ENCODE measurements at places on chromosomes 6 and 20. TPM values are rescaled to one million over a fixed set of nuclear protein-coding genes. Genes with fewer than 3 reads are reported as not detected.

GRCh38 chr6:17120019-17120418 lies 18.2 kb downstream of the STMND1 start:
- DNase-seq: no peak

- peak; percentile 90 for DNase-seq
These were observed 13.7 kb upstream of the ZNF831 start for GRCh38 chr20:59149678-59150504.

GRCh38 chr20:19609642-19610223 lies 148.3 kb upstream of the RIN2 start:
- DNase-seq: no peak

DNA sequence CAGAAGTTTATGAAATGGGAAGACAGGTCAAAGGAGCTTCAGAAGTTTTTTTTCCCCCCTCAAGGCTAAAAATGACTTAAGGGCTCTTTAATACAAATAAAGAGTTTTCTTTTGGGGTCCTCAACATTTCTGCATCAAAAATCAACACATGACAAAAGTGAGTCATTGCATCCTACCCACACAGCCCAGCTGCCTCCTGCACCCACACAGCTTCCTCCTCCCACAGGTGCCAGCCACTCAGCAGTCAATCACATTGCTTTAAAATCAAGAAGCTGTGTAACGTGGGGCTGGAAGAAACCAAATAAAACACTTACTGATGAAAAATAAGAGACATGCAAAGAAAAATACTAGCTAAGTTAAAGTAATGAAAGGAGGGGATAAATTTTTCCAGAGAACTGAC lies 68.5 kb downstream of the MAP3K5 start:
- DNase-seq: peak; percentile 64

GRCh38 chr20:4613718-4614620 lies 107.7 kb upstream of the PRND start:
- peak; percentile 85 for DNase-seq

- no peak for DNase-seq
These were observed 47.9 kb downstream of the CEP57L1 start for GRCh38 chr6:109143191-109143590.

DNA sequence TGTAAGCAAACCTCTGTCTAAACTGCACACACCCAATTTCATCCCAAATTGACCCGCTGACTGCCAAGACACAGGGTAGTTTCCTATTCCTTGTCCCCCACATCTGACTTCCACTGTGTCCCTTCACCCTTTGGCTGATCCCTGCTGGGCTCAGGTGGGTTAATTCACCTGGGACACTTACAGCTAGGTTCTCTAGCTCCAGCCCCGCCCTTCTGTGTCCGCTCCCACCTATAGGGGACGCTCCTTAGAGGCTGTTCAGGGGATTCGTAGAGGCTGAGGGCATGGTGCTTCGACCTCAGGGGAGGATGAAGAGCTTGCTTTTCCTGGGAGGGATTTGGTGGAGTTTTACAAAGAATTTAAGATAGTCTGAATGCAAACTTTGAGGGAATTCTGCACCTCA lies 4.0 kb upstream of the CD93 start:
- DNase-seq: no peak

- peak; percentile 44 for DNase-seq
These were observed 168.9 kb upstream of the CENPW start for GRCh38 chr6:126170978-126171382.

GRCh38 chr20:10978713-10979112 lies 304.9 kb upstream of the JAG1 start:
- no peak for DNase-seq

DNA sequence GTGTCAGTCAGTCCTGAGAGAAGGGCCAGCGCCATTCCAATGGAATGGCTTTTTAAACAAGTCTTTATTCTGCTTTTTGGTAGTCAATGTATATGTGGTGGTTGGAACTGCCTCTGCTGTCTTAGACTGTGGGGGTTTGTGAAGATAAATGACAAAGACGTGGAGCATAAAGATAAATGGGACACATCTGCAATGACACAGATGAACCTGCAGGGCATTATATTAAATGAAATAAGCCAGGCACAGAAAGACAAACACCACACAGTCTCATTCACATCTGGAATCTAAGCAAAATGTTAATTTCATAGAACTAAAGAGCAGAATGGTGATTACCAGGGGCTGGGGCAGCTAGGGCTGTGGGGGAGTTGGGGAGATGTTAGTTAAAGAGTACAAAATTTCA lies 912.8 kb upstream of the MAN1A1 start:
- no peak for DNase-seq

DNA sequence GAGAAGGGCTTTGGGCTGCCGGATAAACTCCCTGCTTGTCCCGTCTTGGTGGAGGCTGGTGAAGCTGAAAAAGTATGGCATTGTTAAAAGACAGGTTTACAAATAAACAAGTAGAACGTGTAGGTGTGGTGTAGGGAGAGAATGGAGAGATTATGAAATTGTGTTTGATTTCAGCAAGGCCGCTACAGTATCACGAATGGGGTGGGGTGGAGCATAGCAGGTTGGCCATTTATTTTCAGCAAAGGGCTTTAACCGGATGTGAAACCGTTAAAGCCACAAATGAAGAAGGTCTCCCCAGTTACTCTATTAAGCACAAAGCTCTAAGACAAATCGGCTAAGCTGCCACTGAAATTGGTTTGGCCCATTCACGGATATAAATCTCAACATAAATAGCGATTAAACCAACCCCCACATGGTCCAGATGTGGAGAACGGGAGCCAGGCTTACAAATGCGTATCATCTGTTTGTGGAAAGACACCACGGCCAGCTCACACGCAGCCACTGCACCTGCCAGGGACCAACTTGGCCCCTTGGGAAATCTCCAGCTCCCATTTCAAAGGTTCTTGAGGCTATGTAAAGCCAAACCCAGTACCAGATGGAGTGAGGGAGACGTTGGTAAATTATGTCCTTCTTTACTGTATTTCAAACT lies 94.0 kb downstream of the ZMYND8 start:
- DNase-seq: no peak

- DNase-seq: no peak
These were observed 44.6 kb downstream of the WDR27 start for GRCh38 chr6:169657284-169657610.

DNA sequence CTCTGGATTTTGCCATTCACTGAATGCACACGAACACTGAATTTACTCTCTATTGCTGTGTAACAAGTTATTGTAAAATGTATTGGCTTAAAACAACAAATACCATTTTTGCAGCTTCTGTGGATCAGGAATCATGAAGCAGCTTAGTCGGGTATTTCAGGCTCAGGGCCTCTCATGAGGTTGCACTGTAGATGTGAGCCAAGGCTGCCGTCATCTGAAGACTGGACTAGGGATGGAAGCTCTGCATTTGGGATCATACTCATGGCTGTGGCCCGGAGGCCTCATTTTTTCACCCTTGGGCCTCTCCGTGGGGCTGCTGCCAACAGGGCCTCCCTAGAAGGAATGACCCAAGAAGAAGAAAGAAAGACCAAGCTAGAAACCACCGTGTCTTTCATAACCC lies 492.4 kb upstream of the CDH4 start:
- DNase-seq: no peak

- DNase-seq: no peak
These were observed 52.2 kb downstream of the TOP1 start for GRCh38 chr20:41080866-41081265.

GRCh38 chr6:154239392-154239791 lies 117.2 kb downstream of the IPCEF1 start:
- DNase-seq: no peak

The PTPRT gene
- total RNA-seq: not detected

The RIMS1 gene
- not detected for total RNA-seq

The SEMG1 gene
- not detected for total RNA-seq

The KIF6 gene
- not detected for total RNA-seq

The PPIL6 gene
- not detected for total RNA-seq

The BEND6 gene
- total RNA-seq: not detected

The CFAP206 gene
- total RNA-seq: not detected

The SCGN gene
- total RNA-seq: not detected

The DYNLT2 gene
- 3.3 TPM for total RNA-seq

The PHACTR3 gene
- not detected for total RNA-seq

The B3GAT2 gene
- not detected for total RNA-seq

The FGD2 gene
- 15.6 TPM for total RNA-seq
